NCI-H187 (cell line): ENCODE measurements at places on chromosomes 11 and 22.

- DNase-seq = no peak
Measured at GRCh38 chr11:115926601-115927000, 422.4 kb upstream of the CADM1 start.

GRCh38 chr11:125081098-125081798 is 18.1 kb downstream of the SLC37A2 start:
- DNase-seq = no peak

DNA sequence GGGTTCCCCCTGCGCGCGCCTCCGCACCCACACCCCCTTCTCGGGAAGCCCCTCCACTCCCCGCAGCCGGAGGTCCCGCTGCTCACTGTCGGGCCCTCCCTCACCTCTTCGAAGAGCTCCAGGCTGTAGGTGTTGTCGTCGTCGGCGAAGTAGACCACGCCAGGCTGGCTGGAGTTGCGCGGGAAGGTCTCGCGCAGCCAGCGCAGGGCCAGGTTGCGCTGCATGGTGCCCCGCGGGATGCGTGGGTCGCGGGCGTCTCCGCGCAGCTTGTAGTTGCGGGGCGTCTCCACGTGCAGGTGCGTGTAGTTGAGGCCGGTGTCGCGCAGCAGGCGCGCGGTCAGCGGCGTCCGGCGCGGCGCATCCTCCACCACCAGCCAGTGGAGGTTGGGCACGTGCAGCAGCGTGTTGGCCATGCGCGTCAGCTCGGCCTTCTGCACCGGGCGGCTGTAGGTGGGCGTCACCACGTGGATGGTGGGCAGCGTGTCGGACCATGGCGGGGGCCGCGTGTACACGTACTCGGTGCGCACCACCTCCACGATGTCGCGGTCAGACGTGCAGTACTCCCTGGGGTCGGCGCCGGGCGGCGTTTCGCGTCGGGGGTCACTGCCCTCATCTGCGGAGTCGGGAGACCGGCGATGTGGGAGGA is 28.3 kb downstream of the B3GAT1 start:
- no peak for DNase-seq

- no peak for DNase-seq
Measured at GRCh38 chr11:110075105-110075846, 17.9 kb upstream of the ZC3H12C start.

- DNase-seq = no peak
Measured at GRCh38 chr22:40314041-40314440, 32.3 kb upstream of the ADSL start.

GRCh38 chr11:122157653-122158161 is 41.7 kb upstream of the BLID start:
- DNase-seq = peak; percentile 63

DNA sequence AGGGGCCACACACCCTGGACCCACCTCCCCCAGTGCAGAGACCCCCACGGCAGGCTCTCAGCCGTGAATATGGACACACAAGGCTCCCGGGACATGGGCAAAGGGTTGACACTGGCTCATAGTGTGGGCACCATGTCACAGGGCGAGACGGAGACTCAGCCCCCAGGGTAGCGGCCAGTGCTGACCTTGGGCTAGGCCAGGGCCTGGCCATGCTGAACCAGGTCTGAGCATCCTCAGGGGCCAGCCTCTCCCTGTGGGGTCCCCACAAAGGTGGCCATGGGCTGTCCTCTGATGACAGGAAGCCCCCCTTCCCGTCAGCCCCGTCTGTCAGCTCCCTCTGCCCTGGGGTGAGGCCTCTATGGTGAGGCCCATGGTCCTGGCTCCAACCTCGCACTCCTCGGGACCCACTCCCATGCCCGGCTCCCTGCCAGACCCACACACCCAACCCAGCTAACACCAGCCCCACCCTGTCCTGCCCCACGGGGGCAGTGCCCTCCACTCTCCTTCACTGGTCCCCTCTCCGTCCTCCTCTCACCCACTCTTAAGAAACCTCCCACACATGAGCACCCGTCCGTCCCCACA is 19.0 kb upstream of the PRODH start:
- no peak for DNase-seq

- no peak for DNase-seq
Measured at GRCh38 chr11:119774172-119774763, 45.3 kb upstream of the NECTIN1 start.

DNA sequence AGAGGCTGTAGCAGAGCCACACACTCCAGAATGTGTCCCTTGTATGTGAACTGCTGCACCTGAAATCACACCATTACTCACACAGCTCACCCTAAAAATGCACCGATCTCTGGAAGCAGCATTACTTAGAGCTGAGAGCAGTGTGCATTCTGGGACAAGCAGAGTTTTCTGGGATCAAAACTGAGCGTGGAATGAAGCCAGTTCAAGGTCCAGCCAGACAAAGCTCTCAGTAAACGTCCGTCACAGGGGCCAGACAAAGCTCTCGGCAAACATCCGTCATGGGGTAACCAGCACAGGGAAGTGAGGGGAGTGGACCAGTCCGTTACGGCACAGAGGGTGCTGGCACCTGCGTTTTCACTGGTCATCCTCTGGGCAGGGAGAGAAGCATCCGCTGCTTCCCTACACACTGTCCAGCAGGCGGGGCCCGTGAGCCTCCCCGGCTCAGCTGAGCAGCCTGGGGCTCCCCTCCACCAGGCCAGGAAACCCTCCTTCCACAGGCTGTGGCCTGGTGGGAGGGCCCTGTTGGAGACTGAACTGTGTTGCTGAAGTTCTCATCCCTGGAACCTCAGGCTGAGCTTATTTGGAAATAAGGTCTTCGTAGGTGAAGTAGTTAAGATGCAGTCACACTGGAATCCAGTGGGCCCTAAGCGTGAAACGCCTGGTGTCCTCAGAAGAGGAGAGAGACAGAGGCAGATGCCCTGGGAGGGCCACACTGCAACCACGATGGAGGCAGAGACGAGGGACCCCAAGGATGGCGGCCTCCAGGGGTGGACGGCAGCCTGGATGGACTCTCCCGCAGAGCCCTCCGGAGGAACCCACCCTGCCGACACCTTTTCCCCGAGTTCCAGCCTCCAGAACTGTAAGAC is 883.9 kb downstream of the BRD1 start:
- no peak for DNase-seq

GRCh38 chr22:35445933-35446332 is 46.0 kb downstream of the MCM5 start:
- no peak for DNase-seq

- no peak for DNase-seq
Measured at GRCh38 chr22:22848364-22848866, 39.2 kb upstream of the IGLL5 start.

- no peak for DNase-seq
Measured at GRCh38 chr11:96272529-96273222, 70.3 kb downstream of the MAML2 start.

DNA sequence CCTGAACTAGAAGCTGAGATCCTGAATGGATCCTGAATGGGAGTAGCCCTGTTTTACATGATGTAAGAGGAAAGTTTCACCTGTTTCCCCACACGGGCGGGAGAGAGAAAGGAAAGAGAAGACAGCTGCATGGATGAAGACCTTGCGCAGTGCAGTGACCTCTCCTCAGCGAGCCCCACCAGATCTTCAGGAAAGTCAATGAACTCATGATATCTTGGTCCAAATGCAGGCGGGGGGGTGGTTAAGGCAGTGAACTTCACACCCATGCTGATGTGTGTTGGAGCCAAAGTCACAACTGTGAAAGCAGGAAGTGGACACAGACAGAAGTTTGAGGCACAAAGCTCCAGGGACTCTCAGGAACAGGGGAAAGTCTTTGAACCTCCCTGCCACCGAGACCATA is 8.6 kb upstream of the FJX1 start:
- DNase-seq = no peak
